NCI-H2081 (cell line): ENCODE measurements at places on chromosomes 7 and 10.
A peak's percentile ranks its signal among the peaks of the same experiment; 100 is the strongest.

DNA sequence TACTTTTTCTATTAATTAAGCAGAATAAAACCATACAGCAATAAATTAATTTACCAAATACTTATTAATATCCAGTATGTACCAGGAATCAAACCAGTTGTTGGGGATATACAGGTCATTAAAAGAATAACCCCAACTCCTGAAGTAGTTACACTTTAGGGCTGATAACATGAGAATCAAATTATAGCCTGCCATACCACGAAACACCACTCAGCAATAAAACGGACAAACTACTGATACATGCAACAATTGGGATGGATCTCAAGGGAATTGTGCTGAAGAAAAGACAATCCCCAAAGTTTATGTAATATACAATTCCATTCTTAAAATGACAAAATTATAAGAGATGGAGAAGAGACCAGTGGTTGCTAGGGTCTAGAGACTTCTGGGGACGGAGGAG is 22.7 kb downstream of the MCMBP start:
- DNase-seq = no peak

DNA sequence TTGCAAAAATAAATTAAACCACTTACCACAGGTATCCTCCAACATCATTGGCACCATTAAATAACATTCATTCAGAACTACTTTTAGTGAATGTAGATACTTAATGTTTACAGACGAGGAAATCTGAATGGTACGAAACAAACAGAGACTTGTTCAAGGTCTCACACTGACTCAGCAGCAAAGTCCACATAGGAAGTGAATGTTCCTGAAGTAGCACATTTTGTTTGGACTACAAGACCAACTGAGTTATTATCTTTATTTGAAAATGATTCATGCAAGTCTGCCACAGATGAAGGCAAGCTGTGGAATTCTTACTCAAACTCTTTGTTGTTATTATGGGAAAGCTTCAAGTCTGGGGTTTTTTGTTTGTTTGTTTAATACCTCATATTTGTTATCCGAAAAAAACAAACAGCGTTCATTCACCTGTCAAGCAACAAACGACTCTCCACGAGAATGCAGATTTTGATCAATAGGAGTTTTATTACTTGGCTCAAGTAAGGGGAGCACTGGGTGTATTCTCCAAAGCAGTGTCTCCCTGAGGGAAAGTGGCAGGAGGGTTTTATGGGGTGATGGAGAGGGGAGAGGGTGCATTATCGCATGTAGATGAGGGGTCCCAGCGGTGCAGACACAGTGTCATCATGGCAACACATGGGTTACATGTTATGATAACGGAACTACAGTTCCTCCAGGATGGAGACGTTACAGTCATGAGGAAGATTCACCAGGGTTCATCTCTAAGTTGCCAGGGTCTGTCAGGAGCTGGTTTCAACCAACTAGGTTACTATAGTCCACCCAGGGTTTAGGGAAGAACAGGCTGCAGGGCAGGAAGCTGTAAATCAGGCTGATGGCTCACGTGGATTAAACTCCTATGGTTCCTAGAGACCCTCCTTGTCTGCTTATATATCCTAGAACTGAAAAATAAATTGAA is 147.7 kb upstream of the AKR1E2 start:
- no peak for DNase-seq

- DNase-seq = no peak
These were observed 67.3 kb downstream of the VWA2 start for GRCh38 chr10:114306116-114306973.

DNA sequence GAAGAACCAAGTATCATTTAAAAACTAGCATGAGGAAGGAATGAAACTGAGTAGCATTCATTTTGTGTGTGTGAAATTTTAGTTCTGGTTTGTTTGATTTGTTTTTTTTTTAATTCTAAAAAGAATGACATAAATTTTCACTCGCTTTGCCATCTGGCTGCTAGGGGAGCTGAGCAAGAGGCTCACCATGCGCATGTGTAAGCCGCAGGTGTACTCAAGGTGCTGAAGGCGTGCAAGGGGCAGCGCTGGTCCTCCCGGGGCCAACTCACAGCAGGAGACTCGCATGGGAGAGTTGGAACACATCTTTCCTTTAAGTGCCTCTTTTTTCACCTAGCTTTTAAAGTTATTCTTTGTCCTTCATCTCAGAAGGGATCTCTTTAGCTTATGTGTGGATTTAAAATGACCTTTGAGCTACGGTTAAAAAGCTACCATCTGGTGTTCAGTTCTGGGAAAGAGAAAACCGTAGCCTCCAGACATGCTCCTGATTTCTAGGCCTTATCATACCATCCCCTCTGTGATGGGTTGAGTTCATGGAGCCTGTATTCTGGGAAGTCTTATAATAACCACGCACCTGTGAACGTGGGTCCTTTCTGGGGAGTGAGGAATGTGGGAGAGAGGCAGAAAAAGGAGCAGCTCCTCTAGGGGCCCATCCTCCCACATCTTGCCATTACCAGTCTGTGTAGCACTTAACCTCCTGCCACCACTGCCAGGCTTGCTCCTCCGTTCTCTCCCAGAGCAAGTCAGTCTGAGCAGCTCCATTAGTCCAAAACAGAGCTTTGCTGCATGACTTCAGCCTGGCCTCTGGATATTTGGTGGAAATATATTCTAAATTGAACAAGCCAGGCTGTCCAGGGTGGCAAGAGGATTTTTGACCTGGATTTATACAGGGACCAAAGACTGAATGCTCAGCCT is 61.9 kb downstream of the KLHDC10 start:
- DNase-seq = no peak

- DNase-seq = peak; percentile 34
These were observed 6.2 kb upstream of the PIK3CG start for GRCh38 chr7:106858618-106859532.
